ENCODE measurements at places on chromosomes 7 and 10. TPM values are rescaled to one million over a fixed set of nuclear protein-coding genes. Genes with fewer than 3 reads are reported as not detected.

ANKRD30A gene
- polyA plus RNA-seq, result not detected

DNA sequence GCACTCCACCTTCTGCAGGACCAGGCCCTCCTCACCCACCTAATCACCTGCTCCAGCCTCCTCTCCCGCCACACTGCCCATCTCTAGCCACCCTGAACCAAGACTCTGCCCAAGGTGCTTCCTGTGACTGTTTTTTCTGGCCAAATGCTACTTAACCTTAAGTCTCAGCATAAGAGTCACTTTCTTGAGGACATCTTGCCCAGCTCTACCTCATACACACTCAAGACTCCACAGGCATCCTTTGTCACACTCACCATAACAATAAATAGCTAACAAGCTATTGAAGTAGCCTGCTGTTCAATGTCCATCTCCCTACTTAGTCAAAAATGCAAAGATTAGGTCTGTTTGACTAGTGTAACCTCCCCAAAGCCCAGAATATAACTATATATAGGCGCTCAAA, 455.4 kb upstream of the NFE2L3 start:
- H3K4me3 ChIP-seq, result no peak overlapping the region
- no peaks in the 10 kb centered on the region for H3K4me1 ChIP-seq
- no peaks in the 10 kb centered on the region for H3K27me3 ChIP-seq
- DNase-seq, result no peak
- no peaks in the 10 kb centered on the region for H3K36me3 ChIP-seq
- H3K27ac ChIP-seq, result no peak overlapping the region

- no peaks in the 10 kb centered on the region for H3K36me3 ChIP-seq
- peaks cover 15% of the 10 kb centered on the region for H3K4me1 ChIP-seq
- peak overlapping the region; percentile 67 for H3K4me3 ChIP-seq
- no peak overlapping the region for H3K27ac ChIP-seq
- no peak for DNase-seq
These were observed 3.2 kb downstream of the MKX start for GRCh38 chr10:27742195-27743011.

DNA sequence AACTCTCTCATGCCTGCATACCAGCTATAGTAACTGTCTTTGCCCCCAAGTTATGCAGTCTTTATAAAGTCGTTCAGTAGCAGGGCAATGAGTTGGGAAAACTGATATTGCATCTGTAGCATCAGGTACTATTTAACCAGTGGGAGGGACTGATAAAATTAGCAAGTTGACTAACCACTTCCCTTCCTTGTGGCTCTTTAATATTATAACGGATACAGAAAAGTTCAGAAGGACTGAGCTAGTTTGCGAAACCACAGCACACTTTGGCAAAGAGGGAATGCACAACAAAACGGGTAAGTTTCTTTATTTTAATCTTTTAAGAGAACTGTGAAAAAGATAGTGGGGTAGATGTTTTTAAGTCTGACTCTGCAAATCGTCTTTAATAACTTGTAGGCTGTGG, 205.3 kb upstream of the HDAC9 start:
- H3K27ac ChIP-seq, result no peak overlapping the region
- H3K4me1 ChIP-seq, result no peaks in the 10 kb centered on the region
- H3K36me3 ChIP-seq, result no peaks in the 10 kb centered on the region
- DNase-seq, result no peak
- H3K27me3 ChIP-seq, result no peaks in the 10 kb centered on the region

- no peaks in the 10 kb centered on the region for H3K4me1 ChIP-seq
- H3K27me3 ChIP-seq, result peaks cover 22% of the 10 kb centered on the region
- no peaks in the 10 kb centered on the region for H3K36me3 ChIP-seq
- DNase-seq, result no peak
- no peak overlapping the region for H3K4me3 ChIP-seq
These were observed 37.7 kb downstream of the EN2 start for GRCh38 chr7:155495440-155496248.

PRLHR gene
- not detected for polyA plus RNA-seq

TFAM gene
- polyA plus RNA-seq, result 25.1 TPM

NCF1 gene
- polyA plus RNA-seq, result 0.40 TPM

HSPA12A gene
- polyA plus RNA-seq, result 8.5 TPM

DNA sequence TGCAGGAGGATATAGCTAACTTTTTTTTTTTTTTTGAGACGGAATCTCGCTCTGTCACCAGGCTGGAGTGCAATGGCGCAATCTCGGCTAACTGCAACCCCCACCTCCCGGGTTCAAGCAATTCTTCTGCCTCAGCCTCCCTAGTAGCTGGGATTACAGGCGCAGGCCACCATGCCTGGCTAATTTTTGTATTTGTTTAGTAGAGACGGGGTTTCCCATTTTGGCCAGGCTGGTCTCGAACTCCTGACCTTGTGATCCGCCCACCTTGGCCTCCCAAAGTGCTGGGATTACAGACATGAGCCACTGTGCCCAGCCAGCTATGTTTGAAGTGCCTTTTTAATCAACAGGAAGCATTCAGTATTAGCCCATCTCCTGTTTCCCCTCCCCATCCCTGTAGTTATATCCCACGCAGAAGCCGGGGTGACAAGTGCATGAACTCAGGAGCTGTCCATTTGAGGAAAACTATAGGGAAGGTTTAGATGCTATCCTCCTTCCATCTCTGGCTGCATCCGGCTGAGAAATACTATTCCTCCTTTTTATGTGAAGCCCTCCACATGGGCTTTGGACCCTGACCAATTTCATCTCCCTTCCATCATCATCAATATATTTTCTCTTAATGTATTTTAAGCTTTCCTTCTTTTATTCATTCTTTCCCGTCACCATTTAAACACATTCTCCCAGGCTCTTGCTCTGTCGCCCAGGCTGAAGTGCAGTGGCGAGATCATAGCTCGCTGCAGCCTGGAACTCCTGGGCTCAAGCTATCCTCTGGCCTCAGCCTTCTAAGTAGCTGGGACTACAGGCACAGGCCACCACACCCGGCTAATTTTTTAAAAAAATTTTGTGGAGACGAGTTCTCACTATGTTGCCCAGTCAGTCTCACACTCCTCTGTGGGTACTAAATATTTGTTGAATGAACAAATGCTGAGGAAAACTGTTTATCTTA, 1.3 kb upstream of the POT1 start:
- H3K36me3 ChIP-seq, result no peaks in the 10 kb centered on the region
- no peak for DNase-seq
- H3K4me1 ChIP-seq, result peaks cover 4% of the 10 kb centered on the region
- no peaks in the 10 kb centered on the region for H3K27me3 ChIP-seq
- H3K27ac ChIP-seq, result no peak overlapping the region

DNA sequence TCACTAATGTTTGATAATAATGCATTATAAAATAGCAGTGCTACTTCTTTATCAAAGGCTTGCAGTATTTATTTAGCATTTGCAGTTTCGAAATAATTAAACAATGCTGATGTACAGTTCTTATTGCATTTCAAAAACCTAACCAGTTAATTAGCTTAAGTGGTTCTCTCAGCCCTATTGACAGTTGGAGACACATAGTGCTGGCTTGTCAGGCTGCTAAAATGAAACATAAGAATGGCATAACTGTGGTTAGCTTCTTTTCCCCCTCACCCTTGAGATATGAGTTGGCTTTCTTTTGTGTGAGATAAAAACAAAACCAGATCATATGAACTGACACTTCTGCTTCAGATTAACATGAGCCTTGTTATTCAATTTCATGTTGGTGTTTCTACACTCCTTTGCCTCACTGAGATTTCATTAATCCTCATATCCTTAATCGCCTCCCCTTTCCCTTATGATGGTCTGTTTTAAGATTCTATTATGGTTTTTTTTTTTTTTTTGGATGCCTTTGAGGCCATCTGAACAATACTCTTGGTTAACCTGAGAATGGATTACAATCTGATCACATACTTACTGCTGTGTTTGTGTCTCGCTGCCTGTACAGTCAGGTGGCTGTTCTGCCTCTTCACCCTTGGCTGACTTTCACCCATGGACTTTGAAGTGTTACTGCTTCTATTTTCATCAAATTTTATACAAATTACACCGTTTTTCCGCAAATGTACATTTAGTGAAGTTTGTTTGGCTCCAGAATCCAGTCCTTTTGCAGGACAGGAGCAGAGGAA, 108.0 kb downstream of the SDK1 start:
- H3K36me3 ChIP-seq, result no peaks in the 10 kb centered on the region
- peaks cover 8% of the 10 kb centered on the region for H3K4me1 ChIP-seq
- no peak overlapping the region for H3K27ac ChIP-seq
- H3K4me3 ChIP-seq, result no peak overlapping the region

TMEM270 gene
- polyA plus RNA-seq, result not detected

ABHD11 gene
- 15.2 TPM for polyA plus RNA-seq

- no peak overlapping the region for H3K4me3 ChIP-seq
- no peaks in the 10 kb centered on the region for H3K27me3 ChIP-seq
- no peaks in the 10 kb centered on the region for H3K36me3 ChIP-seq
- DNase-seq, result no peak
- peaks cover 25% of the 10 kb centered on the region for H3K4me1 ChIP-seq
- H3K27ac ChIP-seq, result no peak overlapping the region
These were observed 53.0 kb downstream of the KLRG2 start for GRCh38 chr7:139430443-139430842.

DNA sequence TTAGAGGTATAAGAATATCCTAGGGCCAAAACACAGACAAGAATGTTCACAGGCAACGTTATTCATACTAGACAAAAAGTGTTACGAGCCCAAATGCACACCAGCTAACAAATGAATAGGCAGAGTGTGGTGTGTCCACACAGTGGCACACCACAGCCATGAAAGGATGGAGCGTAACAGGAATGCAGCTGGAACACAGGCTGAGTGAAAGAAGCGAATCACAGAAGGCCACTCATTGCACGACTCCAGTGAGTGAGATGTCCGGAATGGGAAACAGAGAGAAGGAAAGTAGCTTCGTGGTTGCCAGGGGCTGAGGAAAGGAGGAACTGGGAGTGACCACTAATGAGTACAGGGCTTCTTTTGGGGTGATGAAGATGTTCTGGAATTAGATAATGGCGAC, 198.8 kb downstream of the TNS3 start:
- H3K27me3 ChIP-seq, result peaks cover 11% of the 10 kb centered on the region
- DNase-seq, result no peak
- peaks cover 19% of the 10 kb centered on the region for H3K4me1 ChIP-seq

GRCh38 chr7:20438248-20438647, 107.5 kb downstream of the ITGB8 start:
- no peak for DNase-seq
- H3K4me1 ChIP-seq, result no peaks in the 10 kb centered on the region
- H3K36me3 ChIP-seq, result no peaks in the 10 kb centered on the region
- no peak overlapping the region for H3K4me3 ChIP-seq

GRCh38 chr7:55537458-55537990, 34.8 kb downstream of the VOPP1 start:
- H3K4me3 ChIP-seq, result no peak overlapping the region
- no peaks in the 10 kb centered on the region for H3K27me3 ChIP-seq
- no peaks in the 10 kb centered on the region for H3K36me3 ChIP-seq
- peaks cover 39% of the 10 kb centered on the region for H3K4me1 ChIP-seq

DNA sequence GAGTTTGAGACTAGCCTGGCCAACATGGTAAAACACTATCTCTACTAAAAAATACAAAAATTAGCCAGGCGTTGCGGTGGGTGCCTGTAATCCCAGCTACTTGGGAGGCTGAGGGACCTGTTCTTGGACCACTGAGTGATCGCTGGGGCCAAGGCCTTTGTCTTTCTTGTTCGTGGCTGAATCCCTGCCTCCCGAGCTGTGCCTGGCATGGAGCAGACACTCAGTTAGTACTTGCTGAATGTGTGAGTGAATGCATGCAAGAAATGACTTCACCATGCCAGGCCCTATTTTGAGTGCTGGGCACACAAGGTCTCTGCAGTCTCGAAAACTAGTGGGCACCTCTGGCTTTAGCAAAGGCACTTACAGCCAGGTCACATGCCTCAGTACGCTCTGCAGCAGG, 85.1 kb downstream of the HIP1 start:
- H3K27me3 ChIP-seq, result no peaks in the 10 kb centered on the region
- H3K4me1 ChIP-seq, result peaks cover 5% of the 10 kb centered on the region
- no peaks in the 10 kb centered on the region for H3K36me3 ChIP-seq
- H3K27ac ChIP-seq, result no peak overlapping the region

GRCh38 chr10:6035101-6035834, 26.9 kb downstream of the IL2RA start:
- DNase-seq, result no peak
- no peaks in the 10 kb centered on the region for H3K4me1 ChIP-seq
- no peak overlapping the region for H3K27ac ChIP-seq
- no peak overlapping the region for H3K4me3 ChIP-seq
- no peaks in the 10 kb centered on the region for H3K36me3 ChIP-seq

LMOD2 gene
- polyA plus RNA-seq, result not detected

DNA sequence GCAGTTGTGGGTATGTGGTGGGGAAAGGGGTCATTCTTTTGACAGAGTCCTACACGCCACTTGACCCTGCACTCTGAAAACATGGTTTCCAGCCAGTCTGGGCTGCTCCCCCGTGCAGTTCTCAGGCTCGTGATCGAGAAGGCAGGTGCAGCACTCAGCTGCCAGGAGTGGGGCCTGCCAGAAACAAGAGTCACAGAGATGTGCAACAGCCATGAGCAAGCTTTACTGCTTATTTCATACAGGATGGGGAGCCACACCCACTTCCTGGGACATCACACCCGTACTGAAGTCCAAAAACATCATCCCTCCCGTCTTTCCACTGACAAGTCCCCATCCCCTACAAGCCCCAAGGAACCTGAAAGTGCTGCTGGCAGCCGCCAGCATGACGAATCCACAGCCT, 9.3 kb downstream of the ATG9B start:
- DNase-seq, result no peak
- no peaks in the 10 kb centered on the region for H3K36me3 ChIP-seq
- H3K27ac ChIP-seq, result no peak overlapping the region
- peaks cover 12% of the 10 kb centered on the region for H3K4me1 ChIP-seq
- no peak overlapping the region for H3K4me3 ChIP-seq

- peaks cover 3% of the 10 kb centered on the region for H3K27me3 ChIP-seq
- H3K4me3 ChIP-seq, result no peak overlapping the region
- no peaks in the 10 kb centered on the region for H3K36me3 ChIP-seq
- no peaks in the 10 kb centered on the region for H3K4me1 ChIP-seq
These were observed 20.8 kb upstream of the RET start for GRCh38 chr10:43055991-43056567.

DNA sequence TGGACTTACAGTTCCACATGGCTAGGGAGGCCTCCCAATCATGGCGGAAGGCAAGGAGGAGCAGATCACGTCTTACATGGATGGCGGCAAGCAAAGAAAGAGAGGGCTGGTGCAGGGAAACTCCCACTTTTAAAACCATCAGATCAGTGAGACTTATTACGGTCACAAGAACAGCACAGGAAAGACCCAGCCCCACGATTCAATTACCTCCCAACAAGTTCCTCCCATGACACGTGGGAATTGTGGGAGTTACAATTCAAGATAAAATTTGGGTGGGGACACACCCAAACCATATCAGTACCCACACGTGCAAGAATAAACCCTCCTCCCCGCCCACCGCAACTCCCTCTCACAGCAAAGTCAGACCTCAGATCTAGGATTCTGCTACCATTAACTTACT, 4.5 kb upstream of the AIFM2 start:
- DNase-seq, result no peak
- H3K4me1 ChIP-seq, result peaks cover 31% of the 10 kb centered on the region
- no peak overlapping the region for H3K27ac ChIP-seq
- H3K36me3 ChIP-seq, result peaks cover 2% of the 10 kb centered on the region
- H3K4me3 ChIP-seq, result no peak overlapping the region

- H3K27ac ChIP-seq, result no peak overlapping the region
- H3K4me1 ChIP-seq, result peaks cover 6% of the 10 kb centered on the region
- H3K36me3 ChIP-seq, result no peaks in the 10 kb centered on the region
- H3K27me3 ChIP-seq, result no peaks in the 10 kb centered on the region
These were observed 166.0 kb upstream of the TCF7L2 start for GRCh38 chr10:112784022-112784461.
